ENCODE measurements at places on chromosomes 3 and 15.

GRCh38 chr15:23370578-23370977, 16.0 kb downstream of the GOLGA8S start:
- DNase-seq: no peak

DNA sequence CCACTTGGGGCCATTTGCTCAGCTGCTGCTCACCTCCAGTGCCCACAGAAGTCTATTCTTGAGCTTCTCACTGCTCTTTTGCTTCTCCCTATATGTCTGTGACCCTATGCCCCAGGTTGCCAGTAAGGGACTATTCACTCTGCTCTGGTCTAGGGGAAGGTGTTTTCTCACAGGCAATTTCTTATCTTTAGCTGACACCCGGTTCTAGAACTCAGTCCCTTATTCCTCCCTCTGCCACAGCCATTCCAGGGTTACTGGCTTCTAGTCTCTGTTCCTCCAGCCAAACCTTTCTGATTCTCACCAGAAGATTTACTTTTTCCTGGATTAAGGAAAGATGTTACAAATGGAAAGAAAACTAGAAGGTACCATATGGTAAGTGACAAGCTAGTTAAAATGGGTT, 574.0 kb downstream of the NTRK3 start:
- DNase-seq: no peak

- DNase-seq: no peak
Measured at GRCh38 chr3:32910954-32911353, 40.5 kb upstream of the CCR4 start.

DNA sequence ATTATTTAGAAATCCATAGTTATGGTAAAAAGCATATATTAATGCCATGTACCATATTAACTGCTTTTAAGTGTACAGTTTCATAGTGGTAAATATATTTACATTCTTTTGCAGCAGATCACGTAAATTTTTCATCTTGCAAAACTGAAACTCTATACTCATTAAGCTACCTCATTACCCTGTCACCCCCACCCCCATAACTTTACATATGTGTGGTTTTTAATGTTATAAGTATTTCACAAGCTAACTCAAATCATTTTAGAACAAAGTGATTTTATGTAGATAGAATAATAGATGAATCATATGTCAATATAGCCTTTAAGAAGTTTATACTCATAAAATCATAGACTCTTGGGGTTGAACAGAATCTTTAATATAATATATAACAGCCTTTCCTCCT, 7.1 kb upstream of the TP63 start:
- no peak for DNase-seq

- no peak for DNase-seq
Measured at GRCh38 chr3:101185341-101185740, 135.0 kb downstream of the IMPG2 start.

DNA sequence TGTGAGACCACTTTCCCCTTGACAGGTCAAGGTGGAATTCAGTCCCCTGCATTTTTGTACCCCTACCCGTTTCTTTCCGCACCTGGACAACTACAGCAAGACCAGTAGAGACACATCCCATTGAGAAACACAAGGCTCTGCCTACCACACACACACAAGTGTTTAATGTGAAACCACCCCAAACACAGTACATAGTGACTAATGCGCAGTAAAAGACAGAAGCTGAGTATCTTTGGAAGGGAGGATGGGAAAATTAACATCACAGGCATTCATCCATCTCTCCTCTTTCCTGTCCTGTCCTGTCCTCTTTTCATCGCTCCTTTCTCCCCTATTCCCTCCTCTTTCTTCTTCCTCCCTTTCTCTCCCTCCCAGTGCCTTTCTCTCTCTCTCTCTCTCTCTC, 64.8 kb downstream of the SCN11A start:
- DNase-seq: no peak

DNA sequence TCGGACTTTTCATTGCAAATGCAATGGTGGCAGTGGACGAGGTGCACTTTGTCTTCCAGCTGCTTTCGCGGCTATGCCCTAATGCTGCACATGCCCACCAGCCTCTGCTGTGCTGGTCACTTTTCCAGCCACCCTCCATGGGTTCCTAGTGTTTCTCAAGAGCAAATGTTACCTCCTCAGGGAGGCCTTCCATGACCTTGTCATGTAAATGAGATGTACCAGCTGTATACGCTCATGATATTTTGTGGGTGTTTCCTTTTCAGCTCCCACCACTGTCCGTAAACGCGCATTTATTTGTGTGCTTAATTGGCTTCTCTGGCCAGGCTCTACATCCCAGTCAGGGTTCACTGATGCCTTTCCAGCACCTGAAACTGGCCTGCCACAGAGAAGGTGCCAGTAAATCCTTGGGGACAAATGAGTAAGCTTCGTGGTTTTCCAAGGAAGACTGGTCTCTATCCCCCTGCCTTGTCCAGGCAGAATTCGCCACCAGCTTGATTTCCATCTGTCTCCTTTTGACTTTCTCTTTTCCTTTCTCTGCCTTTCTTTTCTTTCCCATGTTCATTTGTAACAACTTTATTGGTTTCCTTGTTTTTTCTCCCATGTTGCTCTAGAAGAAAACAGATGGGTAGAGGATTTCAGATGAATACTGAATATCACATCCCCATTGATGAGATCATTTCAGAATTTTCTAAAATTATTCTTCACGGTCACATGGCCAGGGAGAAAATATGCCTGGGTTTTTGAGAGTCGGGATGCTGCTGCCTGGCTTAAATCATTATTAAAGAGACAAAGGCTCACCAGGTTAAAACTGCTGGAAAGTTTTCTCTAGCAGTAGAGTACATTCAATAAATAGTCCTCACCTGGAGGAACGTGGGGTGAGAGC, 82.5 kb downstream of the CHST2 start:
- DNase-seq: no peak

DNA sequence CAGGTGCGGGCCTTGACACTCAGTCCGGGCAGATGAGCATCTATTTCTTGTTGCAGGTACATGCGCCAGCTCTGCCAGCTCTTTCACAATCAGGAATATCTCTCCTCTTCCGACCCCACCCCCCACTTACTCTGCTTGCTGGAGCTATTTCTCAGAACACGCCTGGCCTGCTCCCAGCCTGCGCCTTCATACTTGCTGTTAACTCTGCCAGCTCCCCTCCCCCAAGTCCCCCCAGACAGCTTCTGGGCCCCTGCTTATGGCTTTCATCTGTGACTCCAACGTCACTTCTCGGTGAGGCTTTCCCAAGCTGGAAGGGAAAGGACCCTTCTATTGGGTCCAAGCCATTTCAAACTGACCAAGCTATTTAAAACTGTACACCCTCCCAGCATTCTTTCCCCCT, 15.2 kb downstream of the MAGEF1 start:
- no peak for DNase-seq

- no peak for DNase-seq
Measured at GRCh38 chr15:73575636-73576247, 57.4 kb downstream of the NPTN start.

- DNase-seq: no peak
Measured at GRCh38 chr15:26722621-26723160, 50.2 kb downstream of the GABRB3 start.

- no peak for DNase-seq
Measured at GRCh38 chr3:151436675-151437446, 24.0 kb downstream of the IGSF10 start.

DNA sequence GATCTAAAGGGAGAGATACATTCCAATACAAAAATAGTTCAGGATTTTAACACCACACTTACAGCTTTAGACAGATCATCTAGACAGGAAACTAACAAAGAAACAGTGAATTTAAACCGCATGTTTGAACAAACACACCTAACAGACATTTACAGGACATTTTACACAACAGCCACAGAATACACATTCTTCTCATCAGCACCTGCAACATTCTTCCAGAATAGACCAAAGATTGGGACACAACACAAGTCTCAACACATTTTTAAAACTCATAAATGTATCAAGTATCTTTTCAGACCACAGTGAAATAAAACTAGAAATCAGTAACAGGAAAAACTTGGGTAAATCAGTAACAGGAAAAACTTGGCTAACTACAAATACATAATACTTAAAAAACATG, 256.3 kb downstream of the MCTP2 start:
- DNase-seq: no peak

GRCh38 chr15:65037309-65037708, 7.9 kb upstream of the MTFMT start:
- DNase-seq: no peak

GRCh38 chr3:79497447-79498111, 270.2 kb downstream of the ROBO1 start:
- no peak for DNase-seq

DNA sequence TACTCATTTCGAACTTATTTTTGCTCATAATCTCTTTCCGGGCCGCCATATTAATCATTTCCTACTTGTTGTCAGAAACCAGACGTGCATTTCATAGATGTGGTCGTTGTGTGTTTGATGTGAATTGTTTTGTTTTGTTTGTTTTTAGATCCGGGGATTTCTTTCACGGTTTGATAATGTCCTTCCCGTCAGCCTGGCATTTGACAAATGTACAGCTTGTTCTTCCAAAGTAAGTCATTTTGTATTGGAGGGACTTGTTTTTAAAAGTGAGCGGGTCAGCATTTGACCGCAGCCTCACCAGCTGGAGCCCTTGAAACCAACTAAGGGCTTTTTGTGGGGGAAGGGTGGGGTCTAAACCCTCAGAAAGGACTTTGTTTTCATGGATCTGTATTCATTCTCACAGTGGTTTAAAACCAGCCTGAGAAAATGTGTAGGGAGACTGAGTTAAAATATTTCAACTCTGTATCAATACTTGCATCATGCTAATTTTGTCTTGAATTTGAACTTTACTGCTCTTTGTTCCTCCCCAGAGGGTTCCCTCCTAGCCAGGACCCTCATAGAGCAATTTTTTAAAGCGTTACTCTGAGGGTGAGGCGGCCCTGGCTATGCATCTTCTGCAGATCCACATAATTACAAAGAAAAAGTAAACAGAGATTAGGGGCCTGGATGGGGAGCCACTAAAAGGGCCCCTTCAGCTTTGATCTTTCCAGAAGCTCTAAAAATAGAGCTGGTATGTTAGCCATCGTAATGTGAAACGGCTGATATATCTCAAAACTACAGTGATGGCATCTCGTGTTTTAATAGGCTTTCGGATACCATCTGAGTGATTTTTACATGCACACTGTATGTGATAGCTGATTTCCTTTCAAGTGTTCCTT, 107.9 kb downstream of the ATG7 start:
- DNase-seq: no peak

GRCh38 chr3:16873872-16874271, 10.9 kb upstream of the PLCL2 start:
- DNase-seq: no peak

DNA sequence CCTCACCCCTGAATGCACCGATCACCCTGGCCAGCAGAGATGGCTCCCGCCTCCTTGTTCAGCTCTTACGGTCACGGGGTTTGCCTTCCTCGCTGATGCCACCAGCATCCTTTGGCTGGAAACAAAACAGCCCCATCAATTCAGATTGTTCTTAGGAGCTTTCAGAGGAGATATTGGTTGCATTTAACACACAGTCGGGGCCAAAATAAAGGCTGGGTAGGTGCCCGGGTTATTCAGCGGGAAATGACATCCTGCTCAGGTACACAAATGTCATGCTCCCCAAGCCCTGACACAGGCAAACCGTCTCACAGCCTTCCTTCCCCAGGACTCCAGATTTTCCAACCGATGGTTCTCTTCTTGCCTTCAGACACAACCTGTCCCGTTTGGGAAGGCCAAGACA, 62.4 kb upstream of the MEF2A start:
- DNase-seq: no peak

DNA sequence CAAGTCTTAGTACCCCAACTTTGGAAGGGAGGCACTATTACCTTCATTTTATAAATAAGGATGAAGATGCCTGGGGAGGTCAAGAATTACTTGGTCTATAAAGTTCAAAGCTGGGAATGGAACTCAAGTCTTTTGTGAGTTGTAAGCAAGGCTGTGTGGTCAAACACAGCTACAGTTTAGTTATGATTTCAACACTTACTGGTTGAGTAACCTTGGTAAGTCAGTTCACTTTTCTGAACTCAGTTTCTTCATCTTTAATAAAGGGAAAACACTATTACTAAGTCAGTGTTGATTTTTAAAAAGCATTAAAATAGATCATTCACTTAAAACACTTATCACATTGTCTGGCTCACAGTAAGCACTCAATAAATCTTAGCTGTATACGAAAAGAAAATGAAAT, 200.4 kb upstream of the ADAMTS9 start:
- no peak for DNase-seq

DNA sequence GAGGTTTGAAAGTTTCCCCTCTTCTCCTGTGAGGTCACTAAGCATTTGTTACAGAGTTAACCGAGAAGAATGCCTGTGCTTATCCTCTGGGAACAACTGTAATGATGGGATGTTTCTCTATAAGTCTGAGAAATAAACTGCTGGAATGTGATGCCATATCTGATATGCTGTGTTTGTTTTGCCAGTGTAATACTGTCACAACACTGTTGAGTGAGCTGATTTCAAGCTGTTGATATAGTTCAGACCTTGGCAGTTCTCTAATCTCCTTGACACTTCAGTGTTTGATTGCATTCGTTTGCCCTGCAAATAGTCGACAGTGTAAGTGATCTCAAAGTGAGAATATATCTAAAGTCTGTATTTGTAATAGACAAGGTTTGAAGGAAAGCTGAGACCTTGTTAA, 73.3 kb downstream of the PTPRG start:
- DNase-seq: no peak

DNA sequence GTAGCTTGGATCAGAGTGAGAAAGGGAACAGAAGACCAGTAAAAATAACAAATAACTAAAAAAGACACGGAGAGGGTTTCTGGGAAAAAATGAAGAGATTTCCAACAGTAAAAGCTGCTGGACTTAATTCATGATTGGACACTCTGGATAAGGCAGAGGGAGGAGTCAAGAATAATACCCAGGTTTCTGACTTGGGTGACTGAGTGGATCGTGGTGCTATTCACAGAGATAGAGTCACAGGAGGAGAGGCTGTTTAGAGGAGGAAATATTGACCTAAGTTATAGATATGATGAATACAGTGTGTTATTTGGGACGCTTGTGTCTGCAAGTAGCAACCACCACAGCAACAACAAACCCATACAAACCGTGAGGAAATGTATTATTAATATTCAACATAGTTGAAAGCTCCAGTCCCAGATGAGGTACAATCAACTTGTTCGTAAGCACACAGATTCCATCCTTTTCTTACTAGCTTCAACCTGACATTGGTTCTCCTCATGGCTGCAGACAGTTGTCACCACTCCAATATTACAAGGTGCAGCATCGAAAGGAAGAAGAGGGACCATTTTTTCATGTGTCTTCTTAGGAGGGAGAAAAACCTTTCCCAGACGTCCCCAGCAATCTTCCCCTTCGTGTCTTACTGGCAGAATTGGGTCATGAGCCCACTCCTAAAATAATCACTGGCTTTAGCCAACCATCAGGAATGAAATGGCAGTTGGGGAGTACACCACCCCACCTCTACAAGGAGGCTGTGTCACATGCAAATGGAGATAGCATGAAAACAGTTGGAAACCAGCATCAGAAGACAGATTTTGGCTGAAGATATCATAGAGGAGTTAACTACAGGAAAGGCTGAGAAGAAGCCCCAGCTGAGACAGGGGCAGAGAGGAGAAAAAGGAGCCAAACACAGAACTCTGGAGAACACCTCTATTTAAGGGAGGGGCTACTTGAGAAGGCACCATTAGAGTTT, 387.8 kb downstream of the SHQ1 start:
- no peak for DNase-seq
